ENCODE measurements at places on chromosomes 7 and 10.

GRCh38 chr10:4101918-4102654 is 317.1 kb upstream of the KLF6 start:
- DNase-seq, result no peak

GRCh38 chr10:25457552-25457951 is 282.8 kb downstream of the GPR158 start:
- DNase-seq, result no peak

GRCh38 chr10:8283986-8284385 is 229.5 kb downstream of the GATA3 start:
- no peak for DNase-seq

- DNase-seq, result no peak
Measured at GRCh38 chr10:33859319-33860022, 525.0 kb upstream of the NRP1 start.

DNA sequence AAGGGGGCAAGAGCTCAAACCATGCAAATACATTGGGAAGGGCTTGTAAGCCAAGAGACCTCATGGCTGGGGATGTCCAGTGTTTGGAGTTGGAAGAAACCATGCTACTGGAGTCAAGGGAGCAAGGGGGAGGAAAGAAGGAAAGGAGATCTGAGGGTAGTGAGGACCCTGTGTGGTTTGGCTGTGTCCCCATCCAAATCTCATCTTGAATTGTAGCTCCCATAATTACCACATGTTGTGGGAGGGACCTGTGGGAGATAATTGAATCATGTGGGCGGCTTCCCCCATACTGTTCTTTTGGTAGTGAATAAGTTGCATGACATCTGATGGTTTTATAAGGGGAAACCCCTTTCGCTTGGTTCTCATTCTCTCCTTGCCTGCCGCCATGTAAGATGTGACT is 56.5 kb upstream of the ADRB1 start:
- DNase-seq, result no peak

DNA sequence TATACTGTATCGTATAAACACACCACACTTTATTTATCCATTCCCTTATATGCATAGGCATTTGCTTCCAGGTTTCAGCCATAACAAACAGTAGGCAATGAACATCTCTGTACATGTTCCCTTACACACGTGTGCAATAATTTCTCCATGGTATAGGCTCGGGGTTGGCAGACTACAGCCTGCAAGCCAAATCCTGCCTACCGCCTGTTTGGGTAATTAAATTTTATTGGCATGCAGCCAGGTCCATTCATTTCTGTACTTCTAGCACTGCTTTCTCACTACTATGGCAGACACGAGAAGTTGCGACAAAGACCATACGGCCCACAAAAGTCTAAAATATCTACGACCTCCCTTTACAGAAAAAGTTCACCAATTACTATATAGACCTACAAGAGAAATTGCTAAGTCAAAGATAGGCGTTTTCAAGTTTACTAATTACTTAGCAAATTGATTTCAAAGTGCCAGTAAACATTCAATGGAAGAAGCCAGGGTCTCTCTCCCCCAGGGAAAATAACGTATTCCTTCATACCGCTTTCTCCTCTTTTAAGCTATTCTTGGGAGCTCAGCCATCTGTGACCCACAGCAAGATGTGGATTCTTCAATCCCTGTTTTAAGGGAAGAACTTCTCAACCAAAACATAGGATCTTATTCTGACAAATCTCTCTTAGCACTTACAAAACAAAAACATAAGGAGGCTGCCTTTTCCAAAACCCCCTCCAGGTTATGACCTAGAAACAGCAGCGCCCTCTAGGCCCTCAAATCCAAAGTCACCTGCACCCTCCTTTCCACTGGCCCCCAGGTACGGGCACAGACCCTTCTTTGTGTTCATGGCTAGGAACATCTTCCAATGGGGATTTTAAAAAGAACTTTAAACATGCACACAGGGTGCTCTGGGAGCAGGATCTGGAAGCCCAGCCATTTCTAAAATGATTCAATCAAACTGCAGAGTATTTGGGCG is 100.5 kb downstream of the FGFR2 start:
- no peak for DNase-seq

DNA sequence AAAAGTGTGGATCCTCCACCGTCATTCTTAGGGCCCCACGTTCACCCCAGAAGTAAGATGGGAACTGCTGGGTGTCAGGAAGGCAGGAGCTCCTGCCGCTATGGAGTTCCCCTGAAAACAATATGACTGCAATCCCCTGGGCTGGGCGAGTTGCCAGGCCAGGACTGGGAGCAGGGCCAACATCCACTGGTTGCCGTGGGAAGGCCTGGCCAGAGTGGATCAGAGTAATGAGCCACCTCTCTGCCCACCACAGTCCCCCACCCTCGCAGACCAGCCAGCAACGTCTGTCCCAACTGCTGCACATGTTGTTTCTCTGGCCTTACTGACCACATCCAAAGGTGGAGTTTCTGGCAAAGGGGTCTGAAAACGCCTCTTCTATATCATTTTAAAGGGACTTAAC is 86.6 kb downstream of the STRA8 start:
- no peak for DNase-seq

- DNase-seq, result no peak
Measured at GRCh38 chr10:86666538-86666937, 1.8 kb upstream of the LDB3 start.

- DNase-seq, result no peak
Measured at GRCh38 chr7:26653430-26654399, 210.7 kb downstream of the SKAP2 start.

DNA sequence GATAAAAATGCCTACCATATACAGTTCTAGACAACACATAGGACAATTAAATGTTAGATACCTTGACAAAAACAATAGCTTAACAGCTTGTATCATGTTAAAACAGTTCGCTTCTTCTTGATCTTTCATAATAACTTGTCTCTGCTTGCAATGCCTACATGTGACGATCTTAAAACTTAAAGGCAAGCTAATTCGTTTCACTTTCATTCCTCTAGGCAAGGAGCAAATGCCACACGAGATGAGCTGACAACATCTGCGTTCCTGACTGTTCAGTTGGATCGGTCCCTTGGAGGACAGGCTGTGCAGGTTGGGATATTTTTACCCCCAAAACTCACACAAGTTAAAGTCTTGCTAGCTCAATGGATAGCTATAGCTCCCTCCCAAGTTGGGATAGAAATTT is 51.6 kb upstream of the ARL4A start:
- no peak for DNase-seq

DNA sequence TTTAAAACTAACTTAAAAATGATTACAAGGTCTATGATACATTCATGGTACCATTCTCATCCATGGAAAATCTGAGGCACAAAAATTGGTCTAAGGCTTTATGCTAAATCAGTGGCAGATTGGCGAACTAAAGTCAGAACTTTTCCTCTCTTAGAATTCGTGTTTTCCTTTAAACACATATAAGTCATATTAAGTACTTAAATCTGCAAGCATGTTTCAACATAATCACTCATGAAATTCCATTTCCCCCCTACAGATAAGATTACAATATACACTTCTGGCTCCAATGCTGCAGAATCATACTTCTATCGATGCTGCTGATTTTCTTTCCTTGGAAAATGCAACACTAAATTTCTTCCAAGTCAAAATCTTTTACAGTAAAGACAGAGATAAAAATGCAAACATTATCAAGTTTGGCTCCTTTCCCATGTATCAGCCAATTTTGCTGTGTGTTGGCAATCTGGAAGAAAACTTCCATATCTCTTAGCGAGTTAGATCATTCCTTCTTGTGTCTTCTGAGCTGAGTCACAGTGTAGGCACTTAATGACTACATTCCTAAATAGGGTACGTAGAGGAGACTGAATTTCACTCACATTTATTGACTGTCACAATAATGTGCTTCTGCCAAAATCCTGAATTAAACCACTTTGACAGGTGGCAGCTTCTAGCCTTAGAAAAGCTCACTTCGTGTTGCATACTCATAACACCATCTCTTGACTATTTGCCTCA is 76.4 kb upstream of the LRRC17 start:
- peak; percentile 72 for DNase-seq

- DNase-seq, result no peak
Measured at GRCh38 chr10:126621846-126622245, 48.6 kb downstream of the C10orf90 start.

- DNase-seq, result no peak
Measured at GRCh38 chr7:152871678-152872060, 112.1 kb downstream of the ACTR3B start.

DNA sequence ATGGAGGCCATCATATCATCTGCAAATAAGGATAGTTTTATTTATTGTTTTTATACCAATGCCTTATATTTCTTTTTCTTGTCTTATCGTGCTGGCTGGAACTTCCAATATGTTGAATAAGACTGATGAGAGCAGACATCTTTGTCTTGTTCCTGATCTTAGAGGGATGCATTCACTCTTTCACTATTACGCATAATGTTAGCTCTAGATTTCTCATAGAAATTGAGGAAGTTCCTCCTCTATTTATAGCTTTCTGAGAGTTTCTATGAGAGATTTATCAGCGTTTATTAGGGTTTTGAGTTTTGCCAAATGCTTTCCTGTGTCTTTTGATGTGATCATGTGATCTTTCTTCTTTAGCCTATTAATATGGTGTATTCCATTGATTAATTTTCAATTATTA is 49.3 kb downstream of the COL28A1 start:
- no peak for DNase-seq

DNA sequence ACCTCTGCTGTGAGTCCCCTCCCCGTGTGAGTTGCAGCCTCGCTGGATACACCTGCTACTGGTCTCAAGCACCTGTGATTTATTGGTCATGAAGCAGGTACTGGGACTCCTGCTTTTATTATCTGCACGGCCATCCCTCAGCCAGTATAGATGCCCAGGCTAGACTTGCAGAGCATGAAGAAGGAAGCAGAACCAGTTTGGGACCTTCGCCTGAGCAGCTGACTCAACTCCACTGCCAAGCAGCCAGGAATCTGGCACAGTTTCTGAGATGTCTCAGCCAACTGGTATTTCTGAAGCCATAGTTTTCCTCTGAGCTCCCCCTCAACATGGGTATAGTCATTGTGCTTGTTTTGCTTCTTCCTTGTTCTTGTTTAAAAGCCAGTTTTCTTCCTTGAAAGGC is 28.0 kb upstream of the SLC39A12 start:
- no peak for DNase-seq

GRCh38 chr10:22103701-22104470 is 100.4 kb upstream of the DNAJC1 start:
- no peak for DNase-seq

DNA sequence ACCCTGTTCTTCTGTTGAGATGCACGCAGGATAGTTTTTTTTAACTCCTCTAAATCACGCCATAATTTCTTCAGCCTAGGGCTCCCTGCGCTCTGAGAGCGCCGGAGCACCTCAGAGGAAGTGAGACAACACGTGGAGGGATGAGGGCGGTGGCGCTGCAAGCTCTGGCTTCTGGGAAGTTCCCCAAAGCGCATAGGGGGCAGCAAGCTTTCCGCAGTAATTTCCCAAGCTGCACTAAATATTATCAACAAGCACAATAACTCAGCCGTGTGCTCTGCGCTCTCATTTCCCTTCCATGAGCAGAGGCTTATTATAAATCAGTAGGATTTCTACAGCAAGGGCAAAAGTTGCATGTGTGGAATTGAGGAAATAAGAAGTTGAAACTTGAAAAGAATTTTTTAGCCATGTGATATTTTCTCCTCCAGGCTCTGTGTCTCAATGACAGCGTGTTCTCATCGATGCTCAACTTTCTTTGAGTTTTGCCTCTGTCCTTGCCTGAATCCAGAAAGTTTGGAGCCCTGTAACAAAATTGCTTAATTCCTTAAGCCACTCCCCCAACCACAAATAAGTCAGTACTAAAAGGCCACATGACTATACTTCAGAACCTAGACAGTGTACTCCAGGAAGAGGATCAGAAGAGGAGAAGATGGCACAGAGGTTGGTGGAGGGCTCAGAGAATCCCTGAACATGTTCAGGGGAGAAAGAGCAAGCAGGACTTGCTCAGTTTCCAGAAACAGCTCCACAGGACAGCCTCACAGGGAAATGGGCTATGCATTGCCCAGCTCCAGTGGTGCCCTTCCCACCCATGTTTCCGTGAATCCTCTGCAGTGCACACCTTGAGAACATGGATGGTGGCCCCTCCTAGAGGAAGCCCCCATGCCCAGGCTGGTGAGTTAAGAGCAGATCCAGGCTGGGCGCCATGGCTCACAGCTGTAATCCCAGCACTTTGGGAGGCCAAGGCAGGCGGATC is 221.5 kb upstream of the GHITM start:
- DNase-seq, result peak; percentile 42

- no peak for DNase-seq
Measured at GRCh38 chr7:87818336-87818735, 57.8 kb downstream of the SLC25A40 start.

DNA sequence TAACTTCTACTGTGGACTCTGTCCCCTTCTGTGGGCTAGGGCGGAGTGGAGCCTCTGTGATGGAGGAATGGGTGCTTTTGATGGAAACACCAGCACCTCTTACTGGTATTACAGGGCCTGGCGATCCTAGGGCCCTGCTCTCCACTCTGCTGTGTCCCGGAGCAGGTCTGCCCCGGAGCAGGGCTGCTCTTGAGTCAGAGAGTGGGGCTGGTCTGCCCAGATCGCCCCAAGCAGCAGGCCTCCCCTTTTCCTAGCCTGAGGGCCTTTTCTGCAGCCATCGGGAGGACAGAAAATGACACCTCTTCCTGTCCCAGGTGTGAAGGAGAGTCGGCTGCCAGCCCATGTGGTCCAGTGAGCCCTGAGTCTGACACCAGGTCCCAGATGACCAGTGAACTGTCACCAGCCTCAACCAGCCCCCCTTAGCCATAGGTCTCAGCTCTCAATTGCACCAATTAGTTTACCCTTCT is 1.4 kb downstream of the ZNF282 start:
- no peak for DNase-seq

DNA sequence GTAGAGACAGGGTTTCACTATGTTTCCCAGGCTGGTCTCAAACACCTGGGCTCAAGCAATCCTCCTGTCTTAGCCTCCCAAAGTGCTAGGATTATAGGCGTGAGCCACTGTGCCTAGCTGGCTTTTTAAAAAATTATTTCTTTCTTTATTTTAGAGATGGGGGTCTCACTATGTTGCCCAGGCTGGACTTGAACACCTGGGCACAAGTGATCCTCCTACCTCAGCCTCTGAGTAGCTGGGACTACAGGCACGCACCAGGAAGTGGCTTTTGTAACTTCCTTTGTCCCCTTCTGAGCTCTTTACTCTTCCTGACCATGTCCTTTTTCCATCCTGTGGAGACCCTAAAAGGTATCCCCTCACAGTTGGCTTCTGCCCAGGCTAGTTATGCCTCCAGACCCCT is 2.1 kb upstream of the MYOZ1 start:
- no peak for DNase-seq

Data from retina (tissue), 1 donor.